ENCODE measurements at places on chromosomes 2 and 18.

GRCh38 chr2:73896362-73897239, 3.8 kb downstream of the ACTG2 start:
- DNase-seq, result peak; percentile 70

DNA sequence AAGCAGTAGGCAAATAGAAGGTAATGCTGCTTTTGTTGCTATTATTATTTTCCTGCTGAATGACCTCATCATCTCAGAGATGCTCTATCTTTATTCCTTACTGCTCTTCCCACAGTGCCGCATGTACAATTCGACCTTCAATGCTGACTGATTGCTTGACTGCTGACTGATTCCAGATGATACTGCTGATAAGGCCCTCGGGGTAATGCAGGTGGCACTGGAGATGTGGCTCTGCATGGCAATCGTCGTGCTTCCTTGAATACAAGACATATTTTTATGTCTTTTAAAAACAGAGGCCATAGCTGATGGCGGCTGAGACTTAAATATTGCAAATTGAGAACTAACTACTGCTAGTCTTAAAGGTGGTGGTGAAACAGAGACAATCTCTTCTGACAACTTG, 146.6 kb downstream of the LOXHD1 start:
- DNase-seq, result no peak

DNA sequence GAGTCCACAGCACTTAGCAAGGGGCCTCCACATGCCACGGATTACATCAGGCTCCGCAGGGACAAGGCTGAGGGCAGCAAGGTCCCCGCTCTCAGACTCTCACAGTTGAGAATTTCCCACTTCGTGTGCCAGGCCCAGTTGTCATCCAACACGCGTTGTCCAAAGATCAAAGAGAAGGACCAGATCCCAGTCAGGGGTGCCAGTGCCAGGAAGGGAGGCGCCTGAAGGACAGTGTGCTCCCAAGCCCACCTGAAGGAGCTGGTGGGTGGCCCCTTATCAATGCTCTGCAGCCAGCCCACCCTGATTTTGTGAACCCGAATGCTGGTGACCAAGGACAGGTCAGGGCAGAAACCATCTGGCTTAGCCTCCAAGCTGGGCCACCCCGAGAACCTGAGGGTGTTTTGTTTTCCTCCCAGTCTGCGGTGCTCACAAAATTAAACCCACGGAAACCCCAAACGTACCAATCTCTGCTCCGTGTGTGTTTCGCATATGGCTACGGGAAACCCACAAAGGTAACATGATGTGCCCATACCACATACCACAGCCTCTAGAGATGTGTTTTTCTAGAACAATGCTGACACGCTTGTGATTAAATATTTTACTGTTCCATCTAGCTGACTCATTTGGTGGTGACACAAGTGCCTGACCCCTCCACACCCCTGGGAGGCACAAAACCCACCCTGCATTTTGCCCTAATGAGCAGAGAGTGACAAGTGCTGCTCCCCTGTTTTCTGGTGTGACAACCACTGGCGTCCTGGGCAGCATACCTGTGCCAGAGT, 24.5 kb downstream of the CRACDL start:
- DNase-seq, result no peak

- DNase-seq, result peak; percentile 99
Observed at GRCh38 chr2:218269900-218270720, at the start of the genes AAMP and PNKD. TSS of gene AAMP (minus strand) at chr2:218270137. CDS start at chr2:218270086, 51 bp downstream. TSS of gene PNKD (plus strand) at chr2:218270519. CDS start at chr2:218270536, 17 bp downstream.

GRCh38 chr2:231124838-231125568, at the start of gene HTR2B:
TSS of gene HTR2B (minus strand) at chr2:231125042. CDS start at chr2:231123764, 1,278 bp downstream.
- DNase-seq, result no peak

DNA sequence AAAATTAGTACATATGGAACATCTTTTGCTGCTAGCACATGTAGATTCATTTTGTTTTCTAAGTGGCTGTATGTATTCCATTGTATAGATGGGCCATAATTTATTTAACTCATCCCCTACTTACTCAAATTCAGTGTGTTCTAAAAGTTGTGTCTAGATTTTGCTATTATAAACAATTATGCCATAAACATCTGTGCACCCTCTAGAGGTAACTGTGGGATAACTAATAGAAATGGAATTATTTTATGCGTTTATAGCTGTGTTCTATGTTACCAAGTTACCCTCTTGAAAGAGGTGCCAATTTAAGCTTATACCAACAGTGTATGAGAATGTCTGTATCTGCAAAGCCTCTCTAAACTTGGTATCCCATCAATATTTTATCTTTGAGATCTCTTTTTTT, 100.4 kb downstream of the MMADHC start:
- no peak for DNase-seq

GRCh38 chr2:172253190-172254052, 150.7 kb upstream of the DLX2 start:
- peak; percentile 95 for DNase-seq

- no peak for DNase-seq
Observed at GRCh38 chr2:118254116-118254515, 165.8 kb downstream of the INSIG2 start.

DNA sequence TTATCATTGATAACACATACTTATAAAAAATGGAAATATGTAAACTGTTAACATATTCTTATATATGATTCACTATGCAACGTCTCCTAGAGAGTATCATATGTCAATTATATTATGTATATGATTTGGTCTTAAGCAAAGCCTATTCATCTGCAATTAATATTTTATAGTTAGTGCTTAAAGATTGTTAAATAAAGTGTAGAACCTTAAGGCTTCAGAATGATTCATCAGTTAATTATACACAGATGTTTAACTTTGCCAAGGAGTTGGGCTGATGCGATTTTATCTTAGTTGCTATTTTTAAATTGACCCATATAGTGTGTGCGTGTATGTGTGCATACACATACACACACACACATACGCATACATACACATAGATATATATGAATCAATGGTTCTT, 323.1 kb downstream of the RBM43 start:
- peak; percentile 7 for DNase-seq

- no peak for DNase-seq
Observed at GRCh38 chr2:11699686-11700670, 30.0 kb upstream of the NTSR2 start.
